ENCODE measurements at places on chromosomes 12 and 14.
A peak's percentile ranks its signal among the peaks of the same experiment; 100 is the strongest.

GRCh38 chr12:568486-568885 lies 94.8 kb downstream of the NINJ2 start:
- DNase-seq: no peak

DNA sequence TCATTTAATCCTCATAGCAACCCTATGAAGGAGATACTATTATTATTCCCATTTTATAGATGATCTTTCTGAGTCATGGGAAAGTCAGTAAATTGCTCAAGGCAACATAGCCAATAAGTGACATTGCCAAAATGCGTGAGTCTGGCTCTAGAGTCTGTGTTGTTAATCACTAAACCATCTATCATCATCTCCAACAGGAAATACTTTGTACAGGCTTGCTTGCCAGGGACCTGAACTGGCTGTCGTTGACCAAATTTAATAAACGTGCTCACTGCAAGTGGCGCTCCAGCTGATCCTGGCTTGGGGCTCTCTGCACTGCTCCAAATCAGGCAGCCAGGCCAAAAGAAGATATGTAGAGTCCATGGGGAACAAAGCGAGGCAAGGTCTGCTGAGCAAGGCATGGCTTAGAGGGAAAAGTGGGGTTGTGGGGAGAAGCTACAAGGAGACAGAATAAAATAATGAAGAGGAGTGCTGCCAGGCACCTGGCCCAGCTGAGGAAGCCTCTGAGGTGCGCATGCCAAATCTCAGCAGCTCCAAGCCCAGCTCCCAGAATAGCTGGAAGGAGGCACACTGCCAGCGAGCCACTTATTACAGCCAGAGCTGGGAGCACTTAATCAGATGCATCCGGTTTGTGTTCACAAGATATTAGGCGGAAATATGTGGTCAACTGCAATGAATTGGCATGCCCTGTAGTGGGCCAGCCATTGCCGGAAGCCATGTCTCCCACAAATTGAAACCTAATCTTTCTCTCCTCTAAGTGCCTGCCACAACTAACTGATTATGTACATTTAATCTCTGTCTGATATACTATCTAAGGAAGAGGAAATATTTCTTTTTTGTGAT lies 43.3 kb upstream of the PTPRO start:
- peak; percentile 88 for DNase-seq

DNA sequence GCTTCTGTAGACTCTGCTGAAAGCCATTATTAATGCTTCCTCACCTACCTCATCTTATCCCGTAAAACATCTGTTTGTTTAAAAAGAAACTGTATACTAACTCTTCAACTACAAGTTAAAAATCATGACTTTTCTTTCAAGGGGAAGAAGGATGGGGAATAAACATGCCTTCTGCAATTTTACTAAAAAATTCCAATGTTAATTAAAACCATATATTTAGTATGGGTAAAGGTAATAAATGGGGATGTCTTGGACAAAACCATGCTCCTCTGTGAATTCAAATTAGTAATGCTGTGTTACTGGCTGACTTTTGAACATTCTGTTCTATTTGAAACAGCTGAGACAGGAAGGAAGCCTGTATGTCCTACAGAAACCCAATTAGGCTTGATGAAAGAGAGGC lies 311.1 kb upstream of the DIO2 start:
- no peak for DNase-seq

- peak; percentile 90 for DNase-seq
Observed at GRCh38 chr12:98490501-98491453, 24.6 kb upstream of the TMPO start.

GRCh38 chr12:84825149-84825548 lies 87.5 kb downstream of the SLC6A15 start:
- DNase-seq: no peak

DNA sequence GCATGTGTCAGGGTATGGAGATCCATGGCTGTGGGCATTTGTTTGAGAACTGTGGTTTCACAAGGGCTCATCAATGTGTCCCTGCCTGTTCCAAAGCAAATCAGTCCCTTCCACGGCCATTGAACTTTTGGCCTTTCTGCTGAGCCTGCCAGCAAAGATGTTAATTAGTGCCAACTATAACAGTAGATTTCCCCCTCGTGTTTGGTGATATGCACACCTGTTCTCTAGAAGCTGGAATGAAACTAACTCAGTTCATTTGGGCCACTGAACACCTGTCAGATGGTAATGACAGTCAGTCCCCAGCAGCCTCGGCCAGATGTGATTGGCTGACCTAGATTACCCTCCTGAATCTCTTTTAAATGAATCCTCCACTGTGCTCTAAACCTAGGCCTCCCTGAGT lies 43.2 kb downstream of the IRAK3 start:
- DNase-seq: no peak

GRCh38 chr12:13102461-13103195 lies 839 bp downstream of the GSG1 start:
- DNase-seq: no peak

GRCh38 chr12:32804301-32804700 lies 48.6 kb upstream of the YARS2 start:
- no peak for DNase-seq

- DNase-seq: no peak
Observed at GRCh38 chr12:56933826-56934625, at the start of gene SDR9C7. Gene SDR9C7 (minus strand): TSS chr12:56934408. CDS start chr12:56934261, 147 bp downstream.

DNA sequence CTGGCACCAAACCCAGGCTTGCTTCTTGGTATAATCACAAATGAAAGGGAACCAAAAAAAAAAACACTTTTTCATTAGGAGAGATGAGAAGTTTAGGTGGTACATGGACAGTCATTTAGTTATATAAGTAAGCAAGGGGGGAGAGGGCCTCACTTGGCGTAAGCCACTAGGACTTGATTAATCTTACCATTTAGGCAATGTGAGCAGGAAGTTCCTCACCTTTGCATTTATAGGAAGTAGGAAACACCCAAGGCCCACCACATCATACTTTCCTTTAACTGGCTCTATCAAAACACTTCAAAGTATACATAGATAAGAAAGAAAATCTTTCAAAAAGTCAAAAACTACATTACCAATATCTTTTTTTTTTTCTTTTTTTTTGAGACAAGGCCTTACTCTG lies 6.7 kb upstream of the RPS6KA5 start:
- no peak for DNase-seq

DNA sequence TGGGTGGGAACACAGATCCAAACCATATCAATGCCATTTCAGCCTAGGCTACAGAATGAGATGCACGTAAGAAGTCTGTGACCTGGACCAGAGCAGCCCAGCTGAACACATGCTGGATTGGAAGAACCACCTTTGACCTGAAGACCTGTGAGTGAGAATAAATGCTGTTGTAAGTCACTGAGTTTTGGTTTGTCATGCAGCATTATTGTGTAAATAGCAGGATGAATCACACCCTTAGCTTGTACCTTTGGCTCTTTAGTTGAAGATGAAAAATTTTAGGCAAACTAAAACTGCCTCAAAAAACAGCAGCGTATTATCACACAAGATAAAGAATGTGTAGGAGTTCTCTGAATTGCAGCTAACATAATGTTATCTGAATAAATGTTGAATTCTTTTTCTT lies 199.4 kb upstream of the LRIG3 start:
- no peak for DNase-seq

DNA sequence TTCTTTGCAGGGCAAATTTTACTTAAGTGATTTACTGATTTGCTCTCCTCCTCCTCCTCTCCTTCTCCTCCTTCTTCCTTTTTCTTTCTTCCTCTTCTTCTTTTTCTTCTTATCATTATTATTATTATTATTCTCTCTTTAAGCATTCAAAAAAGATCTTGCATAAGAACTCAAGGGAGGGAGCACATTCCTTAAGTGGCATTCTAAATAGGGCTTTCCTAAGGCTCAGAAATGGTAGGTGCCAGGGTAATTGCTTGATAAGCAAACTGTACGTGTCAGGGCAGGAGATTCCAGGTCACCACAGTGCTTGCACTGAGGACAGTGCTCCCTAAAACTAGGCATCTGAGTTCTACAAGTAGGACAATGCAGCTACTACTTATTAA lies 92.4 kb downstream of the SPTSSA start:
- no peak for DNase-seq

GRCh38 chr12:68675101-68675842 lies 11.5 kb upstream of the NUP107 start:
- DNase-seq: no peak

DNA sequence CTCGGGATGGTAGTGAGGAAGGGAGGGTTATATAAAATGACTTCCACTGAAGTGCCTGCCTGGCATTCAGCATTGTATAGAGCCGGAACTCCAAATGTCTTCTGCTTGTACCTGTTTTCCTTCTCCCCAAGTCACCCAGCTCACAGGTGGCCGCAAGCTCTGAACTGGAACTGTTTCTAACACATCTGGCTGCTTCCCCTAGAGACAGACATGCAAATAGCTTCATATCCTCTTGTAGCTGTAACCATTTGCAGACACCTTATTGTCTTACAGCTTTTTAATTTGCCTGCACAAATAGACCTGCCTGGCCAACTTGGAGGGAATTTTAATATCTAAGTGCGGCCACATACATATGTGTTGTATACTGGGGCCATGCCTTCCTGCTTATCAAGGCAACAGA lies 126.0 kb downstream of the CHST11 start:
- no peak for DNase-seq

- DNase-seq: no peak
Observed at GRCh38 chr12:124471828-124472227, 95.6 kb downstream of the NCOR2 start.

Measured in tibial artery (tissue), 4 donors.